ENCODE measurements at places on chromosomes 7 and 10.
A peak's percentile ranks its signal among the peaks of the same experiment; 100 is the strongest.

GRCh38 chr10:43250615-43251418, 16.0 kb downstream of the RASGEF1A start:
- DNase-seq, result no peak

DNA sequence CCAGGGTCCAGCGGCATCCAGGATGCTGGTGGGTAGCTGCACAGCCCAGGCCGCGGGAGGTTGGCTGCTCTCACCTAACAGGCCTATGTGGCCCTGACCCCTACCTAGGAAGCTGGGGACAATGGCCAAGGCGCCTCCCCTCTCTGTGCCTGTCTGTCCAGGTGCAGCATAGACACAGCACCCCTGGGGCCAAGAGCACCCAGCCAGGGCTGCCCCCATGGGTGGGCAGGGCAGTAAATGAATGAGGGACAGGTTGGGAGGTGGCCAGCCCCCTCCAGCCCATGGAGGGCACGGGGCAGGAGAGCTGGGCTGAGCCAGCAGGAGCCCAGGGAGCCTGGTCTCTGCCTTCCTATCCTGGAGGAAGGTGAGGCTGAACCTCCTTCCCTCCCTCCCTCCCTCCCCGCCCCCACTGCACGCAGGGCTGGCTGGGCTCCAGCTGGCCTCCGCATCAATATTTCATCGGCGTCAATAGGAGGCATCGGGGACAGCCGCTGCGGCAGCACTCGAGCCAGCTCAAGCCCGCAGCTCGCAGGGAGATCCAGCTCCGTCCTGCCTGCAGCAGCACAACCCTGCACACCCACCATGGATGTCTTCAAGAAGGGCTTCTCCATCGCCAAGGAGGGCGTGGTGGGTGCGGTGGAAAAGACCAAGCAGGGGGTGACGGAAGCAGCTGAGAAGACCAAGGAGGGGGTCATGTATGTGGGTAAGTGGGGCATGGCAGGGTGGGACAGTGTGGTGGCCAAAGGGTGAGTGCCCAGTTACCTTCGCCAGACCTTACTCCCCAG, at the start of gene SNCG:
TSS of gene SNCG (plus strand) at position 484 of the 785 bp plus-strand sequence. CDS start at position 583, 99 bp downstream.
- no peak for DNase-seq

GRCh38 chr10:25047088-25047487, 30.7 kb downstream of the THNSL1 start:
- no peak for DNase-seq

GRCh38 chr10:88288320-88289059, 294.6 kb downstream of the RNLS start:
- DNase-seq, result no peak

GRCh38 chr10:43958071-43958432, 309.4 kb upstream of the ZNF32 start:
- DNase-seq, result no peak

- no peak for DNase-seq
Measured at GRCh38 chr7:39458061-39458745, 108.0 kb upstream of the YAE1 start.

DNA sequence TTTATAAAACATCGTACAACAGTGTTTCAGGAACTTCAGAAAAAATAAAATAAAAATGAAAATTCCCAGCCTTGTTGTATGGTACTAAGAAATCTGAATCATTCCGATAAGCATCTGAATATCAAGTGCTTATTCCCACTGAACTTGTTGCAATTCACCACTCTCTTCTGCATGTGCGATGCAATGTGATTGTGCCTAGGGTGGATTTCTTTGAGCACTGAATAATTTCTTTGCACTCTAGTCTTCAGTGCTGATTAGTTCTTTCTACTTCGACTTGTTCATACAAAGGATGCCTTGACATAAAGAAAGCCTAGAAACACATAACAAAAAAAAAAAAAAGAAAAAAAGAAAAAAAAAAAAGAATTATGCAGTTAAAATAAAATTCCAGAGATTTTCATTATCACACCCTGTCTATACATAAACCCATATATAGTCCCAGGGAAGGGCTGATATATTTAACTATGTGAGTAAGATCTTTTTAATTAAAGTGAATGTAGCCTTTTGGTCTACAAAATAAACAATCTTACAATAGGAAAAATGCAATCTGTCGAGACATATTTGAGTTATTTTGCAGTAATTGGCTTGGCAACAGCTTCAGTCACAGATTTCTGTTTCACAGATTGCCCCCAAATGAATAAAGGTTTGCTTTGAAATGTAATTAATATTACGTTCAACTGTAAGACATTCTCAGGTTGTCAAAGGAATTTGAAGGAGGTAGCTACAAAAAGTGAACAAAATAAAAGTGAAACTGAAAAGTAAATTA, 1118.9 kb upstream of the CELF2 start:
- DNase-seq, result no peak

- no peak for DNase-seq
Measured at GRCh38 chr10:55305285-55305684, 504.3 kb upstream of the PCDH15 start.

DNA sequence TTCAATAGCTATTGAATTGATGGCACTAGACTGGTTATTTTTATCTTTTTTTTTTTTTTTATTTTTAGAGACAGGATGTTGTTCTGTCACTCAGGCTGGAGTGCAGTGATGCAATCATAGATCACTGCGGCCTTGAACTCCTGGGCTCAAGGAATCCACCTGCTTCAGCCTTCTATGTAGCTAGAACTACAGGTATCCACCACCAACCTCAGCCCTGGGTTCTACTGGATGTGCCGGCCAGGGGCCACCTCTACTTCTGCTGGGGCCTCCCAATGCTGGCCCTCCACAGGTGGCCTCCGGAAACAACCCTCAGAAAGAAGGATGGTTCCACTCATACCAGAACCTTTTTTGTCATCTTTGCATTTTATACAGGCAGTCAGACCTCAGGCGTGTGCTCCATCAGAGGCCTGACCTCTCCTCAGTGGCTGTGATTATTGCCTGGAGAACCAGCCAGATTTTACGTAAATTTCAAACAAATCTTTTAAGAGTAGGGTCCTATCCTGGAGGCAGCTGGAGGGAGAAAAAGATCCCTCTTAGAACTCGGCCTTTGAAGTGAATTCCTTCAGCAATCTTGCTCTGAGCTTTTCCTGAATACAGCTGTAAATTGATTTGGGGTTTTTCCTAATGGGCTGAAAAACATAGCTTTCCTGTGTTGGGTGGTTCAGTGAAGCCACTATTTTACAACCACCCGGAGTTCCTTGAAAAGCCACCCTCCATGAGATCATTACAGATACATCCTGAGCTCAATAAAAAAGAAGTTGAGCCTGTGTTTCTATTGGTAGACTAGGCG, 110.0 kb downstream of the SPAG6 start:
- DNase-seq, result no peak

GRCh38 chr7:25994433-25994994, 157.5 kb upstream of the NFE2L3 start:
- no peak for DNase-seq

GRCh38 chr7:11341285-11341944, 367.7 kb downstream of the PHF14 start:
- peak; percentile 45 for DNase-seq

DNA sequence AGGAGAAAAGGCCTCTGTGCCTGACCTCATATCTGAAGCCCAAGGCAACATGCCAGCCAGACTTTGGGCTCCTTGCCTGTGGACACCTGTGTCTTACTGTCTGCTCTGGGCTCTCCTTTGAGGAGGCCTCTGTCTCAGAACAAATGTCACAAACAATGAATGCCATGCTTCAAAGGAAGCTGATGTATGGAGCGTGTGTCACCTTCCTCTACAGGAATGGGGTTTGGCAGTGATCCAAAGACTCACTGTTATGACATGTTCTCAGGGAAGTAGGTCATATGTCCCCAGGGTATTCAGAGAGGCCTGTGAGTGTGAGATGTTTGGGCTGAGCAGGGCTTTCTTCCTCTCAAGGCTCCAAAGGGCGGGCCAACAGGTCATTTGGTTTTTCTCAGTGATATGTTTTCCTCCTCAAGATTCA, 38.4 kb downstream of the PTPRE start:
- no peak for DNase-seq

- no peak for DNase-seq
Measured at GRCh38 chr10:66472156-66472555, 453.7 kb upstream of the LRRTM3 start.

DNA sequence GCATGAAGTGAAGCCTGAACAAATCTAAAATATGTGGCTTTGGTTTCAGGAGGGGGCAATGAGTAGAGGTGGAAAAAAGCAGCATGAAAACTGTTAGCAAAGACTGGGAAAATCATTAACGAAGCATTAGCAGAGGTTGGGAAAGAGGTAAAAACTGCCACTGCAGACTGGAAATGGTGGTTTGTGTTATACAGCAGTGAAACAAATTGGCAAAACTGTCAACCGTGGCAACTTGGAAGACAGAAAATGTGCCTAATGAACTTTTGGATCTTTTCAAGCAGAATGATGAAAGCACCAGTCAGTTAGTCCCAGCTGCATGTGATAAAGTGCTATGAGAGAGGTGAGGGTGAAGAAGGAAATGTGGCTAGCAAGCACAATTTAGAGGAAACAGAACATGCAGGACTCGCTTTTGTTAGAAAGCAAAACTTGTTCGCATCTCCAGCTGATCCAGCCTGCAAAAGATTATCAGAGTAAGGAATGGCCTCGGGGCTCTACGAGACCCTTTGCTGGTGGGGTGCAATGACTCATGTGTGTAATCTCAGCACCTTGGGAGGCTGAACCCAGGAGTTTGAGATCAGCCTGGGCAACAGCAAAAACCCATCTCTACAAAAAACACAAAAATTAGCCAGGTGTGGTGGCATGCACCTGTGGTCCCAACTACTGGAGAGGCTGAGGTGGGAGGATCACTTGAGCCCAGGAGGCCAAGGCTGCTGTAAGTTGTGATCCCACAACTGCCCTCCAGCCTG, 45.7 kb downstream of the SKIDA1 start:
- no peak for DNase-seq

GRCh38 chr7:87058744-87059524, 520 bp downstream of the ELAPOR2 start:
- peak; percentile 14 for DNase-seq

GRCh38 chr10:74968667-74969061, 142.3 kb downstream of the KAT6B start:
- no peak for DNase-seq

DNA sequence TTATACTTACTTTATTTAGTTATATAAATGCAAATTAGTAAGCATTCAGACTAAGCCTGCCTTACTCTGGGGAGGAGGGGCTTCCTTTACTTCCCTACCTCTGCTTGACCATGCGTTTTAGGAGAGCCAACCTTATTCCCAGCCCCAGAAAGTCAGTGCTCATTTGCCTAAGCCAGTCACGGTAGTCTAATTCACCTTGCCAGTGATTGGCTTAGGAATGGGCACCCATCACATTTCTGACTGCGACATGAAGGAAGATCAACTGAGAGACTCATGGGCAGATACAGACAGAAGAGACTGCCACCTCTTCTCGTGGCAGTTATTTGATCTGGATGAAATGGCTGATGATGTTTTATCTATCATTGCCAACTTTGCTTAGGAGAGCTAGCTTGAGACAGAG, 29.5 kb downstream of the RPA3 start:
- no peak for DNase-seq

DNA sequence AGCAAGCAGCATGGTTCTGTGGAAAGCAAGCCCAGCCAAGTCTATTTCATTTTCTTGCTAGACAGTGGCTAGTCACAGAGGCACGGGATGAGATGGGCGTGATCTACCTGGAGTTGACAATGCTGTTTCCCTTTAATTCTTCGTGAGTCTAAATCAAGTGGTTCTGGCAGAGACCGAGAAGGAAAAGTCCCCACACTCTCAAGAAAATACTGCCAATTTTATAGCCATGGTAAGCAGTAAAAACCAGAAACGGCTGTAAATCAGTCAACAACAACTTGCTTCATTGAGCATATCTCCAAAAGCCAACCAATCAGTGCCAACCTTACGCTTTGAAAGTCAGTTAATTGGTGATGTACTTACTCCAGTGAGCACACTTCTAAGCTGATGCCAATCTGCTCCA, 223.4 kb downstream of the SEC23IP start:
- peak; percentile 34 for DNase-seq

- DNase-seq, result no peak
Measured at GRCh38 chr7:133601617-133602016, 348.7 kb downstream of the EXOC4 start.

DNA sequence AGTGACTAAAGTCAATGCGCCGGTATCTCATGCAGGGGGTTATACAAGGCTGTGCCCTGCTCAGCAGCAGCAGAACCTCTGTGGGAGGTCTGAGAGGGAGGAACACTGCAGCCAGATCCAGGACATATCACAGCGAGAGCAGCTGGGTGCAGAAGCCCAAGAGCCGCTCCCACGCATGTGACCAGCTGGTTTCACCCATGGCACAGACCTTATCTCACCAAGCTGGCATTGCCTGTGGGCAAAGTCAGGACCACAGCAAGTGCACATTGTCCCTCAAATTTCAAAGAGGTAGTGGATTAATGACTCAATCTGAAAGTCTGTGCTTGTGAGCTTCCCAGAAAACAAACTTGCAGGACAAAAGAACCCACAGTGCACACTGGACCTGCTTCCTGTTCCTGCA, 31.6 kb upstream of the AKR1C1 start:
- no peak for DNase-seq

GRCh38 chr7:76428149-76428823, 3.5 kb downstream of the ZP3 start:
- DNase-seq, result no peak

DNA sequence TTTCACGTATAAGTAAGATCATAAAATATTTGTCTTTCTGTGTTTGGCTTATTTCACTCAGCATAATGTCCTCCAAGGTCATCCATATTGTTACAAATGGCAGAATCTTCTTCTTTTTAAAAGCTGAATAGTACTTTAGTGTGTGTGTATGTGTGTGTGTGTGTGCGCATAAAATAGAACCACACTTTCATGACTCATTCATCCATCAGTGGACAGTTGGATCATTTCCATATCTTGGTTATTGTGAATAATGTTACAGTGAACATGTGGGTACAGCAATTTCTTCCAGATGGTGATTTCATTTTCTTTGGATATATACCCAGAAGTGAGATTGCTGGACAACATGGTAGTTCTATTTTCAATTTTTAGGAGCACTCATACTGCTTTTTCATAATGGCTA, 622.4 kb downstream of the NRG3 start:
- no peak for DNase-seq

DNA sequence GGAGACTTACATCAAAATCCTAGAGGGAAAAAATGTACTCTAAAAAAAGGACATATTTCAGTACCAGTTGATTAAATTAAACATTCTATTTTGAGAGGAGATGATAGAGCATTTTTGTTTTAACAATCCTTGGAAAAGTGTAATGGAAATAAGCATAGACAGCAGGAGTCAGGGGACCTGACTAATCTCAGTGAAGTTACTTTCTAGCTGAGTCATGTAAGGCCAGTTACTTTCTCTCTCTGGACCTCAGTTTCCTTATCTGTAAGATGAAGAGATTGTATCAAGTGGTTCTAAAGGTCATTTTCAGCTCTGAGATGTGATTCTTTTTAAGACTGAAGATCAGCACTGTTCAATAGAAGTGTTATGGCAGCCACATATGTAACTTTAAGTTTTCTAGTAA, 44.1 kb downstream of the VTI1A start:
- DNase-seq, result no peak

DNA sequence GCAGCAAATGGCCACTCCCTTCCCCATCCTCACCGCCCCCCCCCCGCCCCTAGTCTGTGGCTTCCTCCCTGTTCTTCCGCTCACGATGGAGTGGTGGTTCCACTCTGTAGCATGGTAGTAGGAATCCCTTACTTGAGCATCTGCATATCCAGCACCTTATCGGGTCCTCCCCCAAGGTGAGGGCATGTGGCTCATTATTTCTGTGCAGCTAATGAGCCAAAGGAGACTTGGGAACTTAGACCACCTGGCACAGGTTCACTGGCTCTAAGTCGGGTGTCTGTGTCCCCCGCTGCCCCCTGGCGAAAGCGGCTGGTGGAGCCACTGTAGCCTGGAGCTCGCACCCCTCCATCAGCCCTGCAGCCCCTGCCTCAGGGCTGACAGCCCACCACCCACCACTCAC, 22.8 kb upstream of the GPR26 start:
- DNase-seq, result no peak
